AG10803 (cell line): ENCODE measurements at places on chromosomes 7 and 10.

DNA sequence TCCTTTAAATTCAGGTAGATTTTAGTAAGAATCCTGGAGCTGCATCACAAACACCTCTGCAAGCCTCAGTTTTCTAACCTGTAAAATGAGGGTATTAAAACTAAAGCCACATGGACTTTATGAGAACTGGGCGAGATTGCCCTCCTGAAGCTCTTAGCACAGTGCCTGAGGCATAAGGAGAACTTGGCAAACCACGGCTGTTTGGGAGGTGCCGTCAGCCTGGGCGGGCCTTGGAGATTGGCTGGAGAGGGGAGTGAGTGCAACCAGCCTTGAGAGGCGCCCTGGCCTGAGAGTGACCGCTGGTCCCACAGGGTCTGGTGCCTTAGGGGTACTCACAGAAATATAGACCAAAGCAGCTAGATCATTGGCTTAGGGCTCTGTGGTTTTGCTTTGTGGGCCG lies 5.4 kb upstream of the TNS3 start:
- no peak for DNase-seq

GRCh38 chr7:121504482-121504881 lies 108.4 kb upstream of the FAM3C start:
- DNase-seq, result peak; percentile 88

- DNase-seq, result peak; percentile 78
Observed at GRCh38 chr10:46284286-46285229, 2.2 kb upstream of the ANTXRL start.

DNA sequence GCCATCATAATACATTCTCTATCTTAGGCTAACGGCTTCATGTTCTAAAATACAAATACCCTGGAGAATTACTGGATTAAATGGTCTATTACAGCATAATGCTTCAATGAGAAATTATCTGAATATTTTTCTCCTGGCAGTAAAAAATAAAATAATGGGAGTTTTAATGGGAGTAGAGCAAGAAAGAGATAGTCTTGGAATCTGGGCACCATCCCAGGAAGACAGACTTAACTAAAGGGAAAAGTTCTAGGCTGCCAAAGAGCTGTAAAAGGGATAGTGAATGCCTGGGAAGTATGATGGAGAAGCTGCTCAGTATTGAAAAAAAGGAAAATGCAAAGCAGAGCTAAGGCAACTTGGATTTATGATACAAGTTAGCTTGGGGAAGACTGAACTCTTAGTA lies 12.1 kb upstream of the SYPL1 start:
- DNase-seq, result no peak

DNA sequence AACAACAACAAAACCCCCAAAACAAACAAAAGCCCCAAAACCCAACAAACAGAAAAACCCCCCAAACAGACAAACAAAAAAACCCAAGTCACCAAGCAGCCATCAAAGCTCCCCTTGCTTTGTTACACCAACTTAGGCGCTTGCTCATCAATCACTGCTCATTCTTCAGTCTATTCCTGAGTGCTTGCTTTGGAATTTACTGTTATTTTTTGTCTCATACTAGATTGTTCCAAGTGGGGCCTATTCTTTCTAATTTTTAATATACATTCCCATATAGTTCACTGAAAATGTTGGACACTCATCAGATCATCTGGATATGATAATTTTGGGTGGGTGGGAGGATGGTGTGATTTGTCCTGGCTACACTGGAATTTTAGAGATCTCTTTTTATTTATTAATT lies 126.0 kb upstream of the JCAD start:
- peak; percentile 4 for DNase-seq

DNA sequence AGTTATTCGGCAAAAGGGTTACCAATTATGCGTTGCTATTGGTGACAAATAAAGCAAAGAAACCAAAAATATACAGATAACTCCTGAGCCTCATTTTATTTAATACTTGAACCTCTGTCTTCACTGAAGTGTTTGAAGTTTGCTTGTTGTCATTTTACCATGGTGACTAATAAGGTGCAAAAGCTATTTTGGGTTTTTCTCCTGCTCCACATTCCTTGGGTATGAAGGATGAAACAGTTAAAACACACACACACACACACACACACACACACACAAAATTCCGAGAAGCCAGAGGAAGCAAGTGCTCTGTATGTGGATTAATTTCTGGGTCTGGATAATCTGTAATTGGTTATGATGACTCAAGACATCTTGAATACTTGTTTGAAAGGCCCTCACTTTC lies 246.5 kb downstream of the COBL start:
- DNase-seq, result peak; percentile 61

DNA sequence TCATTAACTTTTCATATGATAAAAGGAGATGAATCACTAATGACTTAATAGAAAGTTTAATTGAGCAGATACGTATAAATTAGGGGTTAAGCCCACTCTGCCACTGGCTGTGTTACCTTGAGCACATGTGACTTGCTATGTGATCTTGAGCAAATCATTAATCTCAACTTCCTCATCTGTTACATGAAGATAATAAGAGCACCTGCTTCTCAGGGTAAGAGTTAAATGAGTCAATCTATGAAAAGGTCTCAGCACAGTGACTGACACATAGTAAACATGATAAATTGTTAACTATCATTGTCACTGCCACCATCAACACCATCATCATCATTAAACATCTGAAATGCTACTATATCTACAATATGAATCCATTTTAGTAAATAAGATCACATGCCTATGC lies 110.8 kb downstream of the TPK1 start:
- no peak for DNase-seq

GRCh38 chr7:46515844-46516590 lies 594.9 kb upstream of the IGFBP3 start:
- no peak for DNase-seq

- no peak for DNase-seq
Observed at GRCh38 chr10:68938884-68939283, 17.1 kb upstream of the DDX21 start.

- peak; percentile 35 for DNase-seq
Observed at GRCh38 chr7:41446606-41447449, 256.1 kb downstream of the INHBA start.
